ENCODE measurements at places on chromosomes 16 and 17.

DNA sequence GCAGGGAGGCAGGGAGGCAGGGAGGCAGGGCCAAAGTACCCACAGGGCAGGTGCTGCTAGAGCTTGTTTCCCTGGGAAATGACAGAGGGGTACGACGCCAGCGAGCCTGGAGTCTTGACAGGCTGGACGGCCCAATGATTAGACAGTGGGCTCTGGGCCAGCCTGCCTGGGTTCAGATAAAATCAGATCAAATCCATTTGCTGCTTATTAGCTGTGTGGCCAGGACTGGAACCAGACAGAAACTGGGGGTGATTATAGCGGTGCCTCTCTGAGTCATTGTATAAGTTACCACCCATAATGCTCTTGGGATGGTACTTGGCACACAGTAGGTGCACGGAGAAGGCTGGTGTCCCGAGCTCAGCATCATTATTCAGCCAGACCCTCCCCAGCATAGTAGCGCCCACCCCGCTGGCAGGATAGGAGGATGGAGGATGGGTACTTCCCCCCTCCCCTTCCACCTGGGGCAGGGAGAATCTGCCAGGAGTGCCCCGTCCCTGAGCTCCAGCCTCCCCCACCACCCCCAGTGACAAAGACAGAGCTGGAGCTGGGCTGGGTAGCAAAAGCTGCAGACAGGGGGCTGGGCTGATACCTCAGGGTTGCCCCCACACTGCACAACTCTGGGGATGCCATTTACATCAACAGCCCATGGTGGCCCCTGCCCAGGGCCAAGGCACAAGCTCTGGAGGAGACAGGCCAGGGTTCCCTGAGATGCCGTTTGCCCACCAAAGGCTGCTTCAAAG is 77.6 kb upstream of the TNRC6C start:
- DNase-seq = no peak

DNA sequence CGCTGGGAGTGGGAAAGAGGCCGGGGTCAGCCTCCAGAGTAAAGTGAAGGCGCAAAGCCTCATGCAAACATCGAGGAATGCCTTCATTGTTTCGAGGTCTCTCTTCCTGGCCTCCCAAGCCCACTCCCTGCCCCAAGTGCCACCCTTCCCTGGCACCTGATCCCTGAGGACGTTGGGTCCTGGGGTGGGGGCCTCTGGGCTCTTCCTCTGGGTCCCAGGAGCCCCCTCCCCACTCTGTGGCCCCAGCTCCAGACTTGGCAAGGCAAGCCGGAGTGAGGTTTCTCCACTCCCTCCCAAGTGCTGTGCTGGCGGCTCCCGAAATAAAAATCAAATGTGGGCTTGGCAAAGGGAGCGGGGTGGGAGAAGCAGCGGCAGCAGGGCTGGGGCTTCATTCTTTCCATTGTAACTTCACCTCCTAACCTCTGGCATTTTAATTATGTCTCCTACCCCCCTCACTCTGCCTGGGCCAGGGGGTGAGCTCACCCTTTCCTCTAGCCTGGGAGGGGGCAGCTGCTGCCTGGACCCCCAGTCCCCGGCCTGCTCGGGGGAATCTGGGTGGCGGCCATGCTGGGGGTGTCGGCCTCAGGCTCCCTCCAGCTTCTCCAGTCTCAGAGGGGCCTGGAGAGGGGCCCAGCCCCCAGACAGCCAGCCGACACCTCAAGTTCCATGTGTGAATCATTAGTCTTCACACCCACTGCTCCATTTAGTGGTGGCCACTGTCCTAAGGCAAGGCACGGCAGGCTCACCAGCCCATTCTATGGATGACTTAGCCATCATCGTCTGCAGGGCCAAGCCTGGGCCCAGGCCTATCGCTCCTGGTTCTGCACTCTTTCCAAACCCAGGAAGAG is 14.6 kb upstream of the TMEM92 start:
- DNase-seq = no peak

DNA sequence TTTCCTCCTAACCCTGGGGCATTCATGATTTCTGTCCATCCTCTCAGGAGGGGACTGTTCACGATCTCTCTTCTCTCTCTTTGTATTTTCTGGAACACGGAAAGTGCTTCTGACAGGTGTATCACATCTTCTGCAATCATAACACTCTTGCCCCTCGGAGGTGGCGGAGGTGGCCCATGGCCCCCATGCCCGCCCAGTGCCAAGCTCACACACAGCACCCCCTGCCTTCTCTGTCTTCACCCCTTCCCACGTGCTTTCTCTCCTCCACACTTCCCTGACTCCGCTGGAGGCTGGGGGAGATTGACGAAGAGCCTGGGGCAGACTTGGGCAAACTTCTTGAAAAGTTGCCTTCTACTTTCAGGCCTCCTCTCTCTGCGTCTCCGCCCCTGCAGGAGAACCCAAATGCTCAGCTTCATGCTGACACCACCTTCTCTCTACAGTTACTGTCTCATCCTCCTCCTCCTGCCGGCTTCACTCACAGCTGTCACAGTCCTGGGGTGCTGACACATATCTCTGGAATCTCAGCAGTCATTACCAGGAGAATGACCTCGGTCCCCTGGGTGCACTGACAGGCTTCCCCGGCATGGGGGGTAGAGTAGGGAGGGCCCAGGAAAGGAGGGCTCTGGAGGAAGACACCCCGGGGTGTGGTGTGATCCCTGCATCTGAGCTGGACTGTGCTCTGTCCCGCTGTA is 127.1 kb downstream of the ENGASE start:
- no peak for DNase-seq

- DNase-seq = no peak
These were observed 6.1 kb downstream of the SSTR5 start for GRCh38 chr16:1078579-1079021.

- DNase-seq = no peak
These were observed 14.7 kb upstream of the PABPN1L start for GRCh38 chr16:88881007-88881615.

DNA sequence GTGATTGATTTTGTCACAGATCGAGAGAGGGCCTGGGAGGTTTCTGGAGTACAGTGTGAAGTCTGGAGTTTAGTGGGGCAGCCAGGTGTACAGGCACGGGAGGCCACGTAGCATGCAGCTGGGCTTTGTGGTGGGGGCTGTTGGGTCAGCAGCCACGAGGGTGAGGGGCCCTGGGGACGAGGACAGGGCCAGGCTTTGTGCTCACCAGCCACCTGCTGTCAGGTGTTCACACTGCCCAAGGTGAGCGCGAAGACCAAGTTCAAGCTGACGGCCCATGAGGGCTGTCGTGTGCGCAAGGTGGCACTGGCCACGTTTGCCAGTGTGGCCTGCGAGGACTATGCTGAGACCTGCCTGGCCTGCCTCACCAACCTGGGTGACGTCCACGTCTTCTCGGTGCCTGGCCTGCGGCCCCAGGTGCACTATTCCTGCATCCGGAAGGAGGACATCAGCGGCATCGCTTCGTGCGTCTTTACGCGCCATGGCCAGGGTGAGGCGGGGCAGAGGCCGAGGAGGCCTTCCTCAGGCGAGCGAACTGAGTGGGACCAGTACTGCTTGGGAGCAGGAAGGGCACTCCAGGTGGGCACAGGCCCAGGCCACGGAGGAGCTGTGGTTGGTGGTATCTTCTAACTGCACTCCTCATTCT is 15.9 kb downstream of the LLGL1 start:
- no peak for DNase-seq

DNA sequence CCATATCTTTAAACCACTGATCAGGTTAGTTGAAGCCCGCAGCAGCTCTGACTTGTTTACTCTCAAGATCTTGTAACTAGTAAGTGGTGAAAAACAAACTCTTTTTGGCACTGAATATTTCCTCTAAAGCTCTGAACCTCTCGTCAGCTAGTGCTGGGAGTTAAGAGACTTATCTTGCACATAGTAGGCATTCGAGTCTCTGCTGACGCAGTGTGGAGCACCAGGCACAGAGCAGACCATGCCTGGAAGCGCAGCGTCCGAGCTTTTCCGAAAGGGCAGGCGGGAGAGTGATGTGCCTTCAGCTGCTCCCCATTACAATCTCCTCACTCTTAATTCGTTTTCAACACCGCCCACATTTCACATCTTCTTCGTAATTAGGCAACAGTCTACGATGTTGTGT is 63.0 kb downstream of the SMG6 start:
- no peak for DNase-seq

GRCh38 chr16:14302399-14303181 is 231.5 kb downstream of the MRTFB start:
- DNase-seq = no peak

DNA sequence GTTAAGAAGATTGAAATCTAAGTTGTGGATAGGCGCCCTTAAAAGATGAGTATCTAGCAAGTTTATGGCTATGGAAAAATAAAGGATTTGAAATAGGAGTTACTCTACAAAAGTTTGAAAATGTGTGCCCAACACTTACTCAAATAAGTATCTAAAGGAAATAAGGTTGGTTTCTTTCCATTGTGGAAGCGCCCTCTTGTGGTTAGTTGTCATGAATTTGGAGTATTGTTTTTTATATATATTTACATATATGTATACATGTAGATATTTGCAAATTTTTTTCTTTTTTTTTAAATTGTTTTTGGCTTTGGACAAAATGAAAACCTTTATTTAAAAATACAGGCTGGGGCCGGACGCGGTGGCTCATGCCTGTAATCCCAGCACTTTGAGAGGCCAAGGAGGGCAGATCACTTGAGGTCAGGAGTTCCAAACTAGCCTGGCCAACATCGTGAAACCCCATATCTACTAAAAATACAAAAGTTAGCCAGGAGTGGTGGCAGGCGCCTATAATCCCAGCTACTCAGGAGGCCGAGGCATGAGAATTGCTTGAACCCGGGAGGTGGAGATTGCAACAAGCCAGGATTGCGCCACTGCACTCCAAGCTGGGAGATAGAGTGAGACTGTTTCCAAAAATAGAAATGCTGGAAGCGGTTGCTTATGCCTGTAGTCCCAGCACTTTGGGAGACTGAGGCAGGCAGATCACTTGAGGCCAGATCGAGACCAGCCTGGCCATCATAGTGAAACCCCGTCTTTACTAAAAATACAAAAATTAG is 24.0 kb upstream of the VPS4A start:
- peak; percentile 54 for DNase-seq

DNA sequence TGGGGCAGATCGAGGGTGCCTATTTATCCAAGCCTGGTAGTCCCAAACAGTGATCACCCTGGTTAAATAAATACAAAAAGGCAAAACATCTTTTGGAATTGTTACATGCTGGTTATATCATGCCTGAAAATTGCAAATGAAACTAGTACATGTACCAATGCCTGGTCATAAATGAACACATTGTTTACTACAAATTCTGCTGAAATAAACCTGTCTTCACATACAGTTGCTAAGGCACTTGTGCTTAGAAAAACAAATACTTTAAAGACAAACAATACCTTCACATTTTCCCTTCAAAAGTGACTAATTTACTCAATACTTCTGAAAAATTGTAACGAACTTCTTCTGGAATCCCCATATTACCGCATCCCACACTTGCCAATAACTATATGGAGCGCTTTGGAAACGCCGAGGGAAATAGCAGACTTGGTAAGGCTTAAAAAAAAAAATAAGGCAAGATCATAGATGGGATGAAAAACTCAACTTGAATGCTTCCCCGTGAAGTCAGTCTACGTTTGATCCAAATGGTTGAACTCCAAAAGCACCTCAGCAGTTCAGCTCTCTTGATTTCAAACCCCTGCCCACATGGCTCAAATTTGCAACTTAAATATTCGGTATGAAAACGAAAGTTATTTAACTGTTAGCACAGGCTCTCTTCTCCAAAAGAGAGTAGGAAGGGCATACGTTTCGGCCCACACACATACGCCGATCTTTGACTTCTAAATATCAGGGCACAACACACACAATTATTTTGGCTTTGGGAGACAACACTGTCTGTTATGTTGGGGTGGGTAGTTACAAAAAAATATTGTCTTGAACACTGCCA is 264.5 kb downstream of the NTN1 start:
- DNase-seq = no peak

DNA sequence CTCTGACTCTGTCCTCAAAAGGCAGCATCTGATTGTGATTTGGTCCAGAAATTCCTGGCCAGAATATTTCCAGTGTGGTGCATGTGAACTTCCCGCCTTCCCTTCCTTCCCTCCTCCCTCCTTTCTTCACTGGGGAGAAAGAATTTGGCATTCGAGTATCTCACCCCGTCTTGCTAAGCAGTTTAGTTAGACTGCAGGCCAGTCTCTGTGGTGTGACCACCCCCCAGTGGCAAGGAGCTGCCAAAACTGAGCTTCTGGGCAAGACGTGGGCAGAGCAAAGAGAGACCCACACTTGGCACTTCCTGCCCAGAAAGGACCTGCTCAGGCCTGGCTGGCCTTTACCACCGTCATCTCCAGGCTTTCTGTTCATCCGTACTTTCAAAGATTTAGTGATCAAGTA is 36.4 kb downstream of the SNX20 start:
- DNase-seq = peak; percentile 30

DNA sequence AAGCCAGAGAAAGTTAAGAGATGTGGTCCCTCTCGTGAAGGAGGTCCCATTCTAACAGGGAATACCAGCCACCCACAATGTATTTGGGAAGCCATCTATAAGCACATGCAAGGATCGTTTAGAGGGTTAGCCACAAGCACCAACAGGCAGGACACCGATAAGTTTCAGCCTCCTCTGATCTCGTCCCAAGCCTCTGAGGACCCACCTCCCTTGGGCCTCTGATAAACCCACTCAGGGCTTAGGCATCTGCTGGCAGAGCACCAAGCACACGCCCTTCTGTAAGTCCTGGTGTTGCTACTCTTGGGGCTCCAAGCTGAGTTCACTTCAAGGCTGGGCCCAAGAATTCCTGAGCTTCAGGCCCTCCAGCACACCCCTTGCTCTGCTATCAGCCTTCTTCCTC is 5.4 kb upstream of the PNPO start:
- no peak for DNase-seq

DNA sequence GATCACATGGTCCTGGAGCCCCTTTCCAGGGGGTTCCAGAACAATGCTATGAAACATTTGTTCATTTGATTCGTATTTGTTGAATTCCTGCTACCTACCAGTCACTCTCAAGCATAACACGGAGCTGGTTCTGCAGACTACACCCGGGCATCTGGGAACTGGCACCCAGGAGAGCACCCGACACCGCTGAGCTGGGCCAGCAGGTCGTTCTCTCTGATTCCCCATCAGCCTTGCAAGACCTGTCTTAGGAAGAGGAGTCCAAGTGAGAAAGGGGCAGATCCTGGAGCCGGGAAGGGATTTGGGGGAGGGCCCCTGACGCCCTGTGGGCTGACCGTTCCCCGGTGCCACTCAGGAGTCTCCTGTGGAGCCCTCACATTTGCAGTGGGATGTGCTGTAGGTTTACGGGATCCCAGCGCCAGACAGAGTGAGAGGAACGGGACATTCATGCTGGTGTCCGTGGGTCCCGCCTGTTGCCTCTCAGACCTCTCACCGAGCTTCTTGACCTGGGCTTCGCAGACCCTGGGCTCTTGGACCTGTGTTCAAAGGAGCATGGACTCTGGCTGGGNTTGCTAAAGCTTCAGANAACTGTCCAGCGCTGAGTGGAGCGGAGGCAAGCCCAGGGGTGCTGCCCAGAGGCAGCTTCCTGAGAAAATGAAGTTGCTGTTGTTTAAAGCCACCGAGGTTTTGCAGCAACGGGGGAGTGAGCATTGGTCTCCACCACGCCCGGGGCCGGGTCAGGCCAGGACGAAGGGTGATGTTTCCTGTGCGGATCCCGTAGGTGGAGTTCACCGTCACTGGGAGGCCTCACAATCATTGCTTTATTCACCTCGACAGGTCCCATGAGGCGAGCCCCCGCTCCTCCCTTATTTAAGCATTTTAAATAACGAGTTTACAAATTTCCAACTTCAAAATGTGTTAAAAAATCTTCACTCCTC is 49.2 kb downstream of the METRNL start:
- no peak for DNase-seq

Measured in central memory CD4-positive, alpha-beta T cell (primary cell).